ENCODE measurements at places on chromosomes 7 and 10.

GRCh38 chr10:60044242-60044641 is 137.9 kb upstream of the CCDC6 start:
- DNase-seq: no peak

DNA sequence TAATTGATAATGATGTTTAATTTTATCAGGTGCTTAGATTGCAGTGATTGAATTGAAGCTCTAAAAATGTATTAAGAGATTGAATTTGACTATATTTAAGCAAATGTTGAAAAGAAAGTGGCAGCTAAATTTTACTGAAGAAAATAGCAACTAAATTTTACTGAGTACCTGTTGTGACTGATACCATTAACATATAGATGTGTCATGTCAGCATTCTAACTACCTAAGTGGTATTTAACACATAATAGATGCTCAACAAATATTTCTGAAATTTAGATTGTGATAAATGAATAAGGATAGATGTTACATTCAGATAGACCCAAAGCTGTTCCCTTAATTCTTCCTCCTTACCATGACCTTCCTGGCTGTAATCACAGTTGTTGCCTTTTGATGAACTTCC is 350.9 kb upstream of the VWC2 start:
- no peak for DNase-seq

- DNase-seq: no peak
Observed at GRCh38 chr10:3129581-3130340, 42.8 kb downstream of the PITRM1 start.

DNA sequence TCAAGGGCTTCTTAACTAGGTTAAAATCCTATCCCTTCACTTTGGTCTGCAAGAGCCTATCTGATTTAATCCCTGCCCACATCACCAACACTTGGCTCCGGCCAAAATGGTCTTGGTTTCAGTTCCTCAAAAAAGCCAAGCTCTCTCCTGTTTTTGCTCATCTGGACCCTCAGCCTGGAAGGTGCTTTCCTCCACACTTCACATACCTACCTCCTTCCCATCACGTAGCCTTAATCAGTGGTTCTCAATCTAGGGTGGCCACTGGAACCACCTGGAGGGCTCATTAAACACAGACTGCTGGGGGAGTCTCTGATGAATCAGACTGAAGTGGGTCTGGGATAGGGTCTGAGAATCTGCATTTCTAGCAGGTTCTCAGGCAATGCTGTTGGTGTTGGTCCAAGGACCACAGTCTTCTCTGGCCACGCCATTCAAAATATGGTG is 227.0 kb upstream of the AOAH start:
- no peak for DNase-seq

GRCh38 chr10:43278216-43278615 is 11.4 kb upstream of the RASGEF1A start:
- DNase-seq: no peak

DNA sequence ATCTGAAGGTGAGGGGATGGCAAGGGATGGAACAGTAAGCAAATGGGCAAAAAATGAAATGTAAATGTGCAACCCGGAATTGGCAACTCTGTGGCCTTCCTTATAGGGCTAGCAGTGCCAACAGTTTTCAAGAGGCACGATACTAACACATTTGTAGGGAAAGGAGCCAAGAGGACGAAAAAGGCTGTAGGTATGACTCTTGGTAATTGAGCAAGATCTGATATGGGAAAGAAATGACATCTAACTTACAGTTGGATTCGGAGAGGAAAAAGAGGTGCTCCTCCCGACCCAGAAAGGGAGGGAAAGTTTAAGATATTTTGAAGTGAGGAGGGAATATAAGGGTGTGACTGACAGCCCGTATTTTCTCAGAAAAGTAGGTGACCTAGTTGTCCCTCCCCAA is 2.1 kb upstream of the CREM start:
- no peak for DNase-seq

- DNase-seq: no peak
Observed at GRCh38 chr10:131187926-131188325, 123.6 kb downstream of the TCERG1L start.

DNA sequence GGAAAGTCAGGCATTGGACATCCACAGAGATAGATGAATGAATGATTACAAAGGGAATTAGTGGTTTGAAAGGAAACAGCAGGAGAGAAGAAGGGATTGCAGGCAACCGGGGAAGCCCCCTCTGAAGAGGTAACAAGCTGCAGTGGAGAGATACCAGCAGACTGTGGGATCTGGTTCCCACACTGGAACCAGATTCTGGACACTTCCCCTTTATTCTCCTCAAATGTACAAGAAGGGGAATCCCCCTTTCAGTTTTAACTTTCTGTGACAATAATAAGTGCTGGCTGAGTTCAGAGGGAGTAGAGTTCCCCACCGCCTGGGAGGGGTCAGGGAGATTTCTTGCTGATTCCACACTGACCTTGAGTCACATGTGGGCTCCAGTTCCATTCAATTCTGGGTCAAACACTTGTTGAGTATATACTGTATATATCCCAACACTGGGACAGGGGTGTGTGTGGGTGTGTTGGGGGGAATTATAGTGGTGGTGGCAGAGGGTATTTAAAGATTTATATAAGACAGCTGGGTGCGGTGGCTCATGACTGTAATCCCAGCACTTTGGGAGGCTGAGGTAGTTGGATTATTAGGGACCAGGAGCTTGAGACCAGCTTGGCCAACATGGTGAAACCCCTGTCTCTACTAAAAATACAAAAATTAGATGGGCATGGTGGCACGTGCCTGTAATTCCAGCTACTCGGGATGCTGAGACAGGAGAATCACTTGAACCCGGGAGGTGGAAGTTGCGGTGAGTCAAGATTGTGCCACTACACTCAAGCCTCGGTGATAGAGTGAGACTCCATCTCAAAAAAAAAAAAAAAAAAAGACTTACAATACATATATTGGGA is 16.5 kb upstream of the DDIT4 start:
- no peak for DNase-seq

DNA sequence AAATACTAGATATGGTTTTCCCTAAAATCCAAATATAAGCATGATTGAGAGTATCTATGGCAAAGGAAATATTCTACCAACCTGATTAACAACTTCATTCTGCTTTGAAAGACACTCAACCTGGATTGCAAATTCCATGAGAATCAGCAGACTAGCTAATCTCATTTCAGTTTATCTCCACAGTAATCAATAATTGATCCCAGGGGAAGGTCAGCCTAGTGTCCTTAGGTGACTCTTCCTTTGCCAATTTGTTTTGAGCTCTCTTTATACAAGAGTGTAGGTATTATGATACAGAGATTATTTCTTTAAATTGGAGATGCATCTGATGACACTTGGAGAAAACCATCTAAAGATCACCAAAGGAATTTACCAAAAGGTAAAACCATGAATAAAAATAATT is 100.3 kb downstream of the GRM8 start:
- no peak for DNase-seq

- no peak for DNase-seq
Observed at GRCh38 chr10:70911386-70911785, 23.0 kb upstream of the PCBD1 start.

DNA sequence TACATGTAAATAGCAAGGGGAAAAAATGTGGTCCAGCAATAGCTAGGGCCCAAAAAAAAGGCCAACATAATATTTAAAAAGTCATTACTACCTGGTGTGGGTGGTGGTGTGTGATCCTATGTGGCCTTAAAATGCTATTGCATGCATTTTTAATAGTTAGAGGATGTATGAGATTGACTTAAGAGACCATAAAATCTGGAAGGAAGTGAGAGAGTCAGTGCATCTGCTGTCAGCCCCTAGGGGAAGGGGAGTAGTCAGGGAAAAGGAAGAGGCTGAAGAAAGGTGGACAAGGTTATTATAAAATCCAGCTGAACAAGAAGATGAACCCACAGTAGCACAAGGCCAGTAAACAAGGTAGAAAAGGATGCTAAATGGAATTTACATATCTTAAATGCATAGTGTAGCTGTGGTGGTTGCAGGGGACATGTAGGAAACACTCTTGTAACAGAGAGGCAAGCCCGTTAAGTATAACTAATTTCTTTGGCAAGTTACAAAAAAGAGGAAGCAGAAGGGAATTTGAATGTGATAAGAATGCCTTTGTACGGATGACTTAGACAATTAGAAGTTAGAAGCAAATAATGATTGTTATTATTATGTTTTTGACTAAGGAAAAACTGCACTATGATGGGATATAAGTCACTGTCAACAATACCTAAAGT is 11.9 kb upstream of the NDUFA5 start:
- DNase-seq: no peak

Measured in stimulated activated CD4-positive, alpha-beta T cell treated with anti-CD3 and anti-CD28 coated beads, Interleukin-2, amount 100 ng/mL, for 24 hours (primary cell).